ENCODE measurements at places on chromosomes 6 and 20.

DNA sequence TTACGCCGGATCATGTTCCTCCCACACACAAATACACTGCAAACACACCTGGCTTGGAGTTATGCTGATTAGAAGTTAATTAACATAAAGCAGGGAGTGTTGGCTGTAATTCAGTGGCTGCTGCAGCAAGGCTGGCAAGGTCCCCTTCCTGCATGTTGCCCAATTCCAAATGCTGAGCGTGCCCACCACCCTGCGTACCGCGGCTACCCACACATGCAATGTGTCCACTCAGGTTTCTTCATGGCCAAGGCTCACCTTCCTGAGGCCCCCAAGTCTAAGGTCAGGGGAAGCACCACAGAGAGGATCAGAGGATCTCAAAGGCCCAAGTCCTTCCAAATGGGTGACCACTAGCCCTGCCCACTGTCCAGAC is 11.6 kb upstream of the PRND start:
- DNase-seq: no peak

GRCh38 chr6:118935978-118936703 is 1.2 kb upstream of the MCM9 start:
- no peak for DNase-seq

DNA sequence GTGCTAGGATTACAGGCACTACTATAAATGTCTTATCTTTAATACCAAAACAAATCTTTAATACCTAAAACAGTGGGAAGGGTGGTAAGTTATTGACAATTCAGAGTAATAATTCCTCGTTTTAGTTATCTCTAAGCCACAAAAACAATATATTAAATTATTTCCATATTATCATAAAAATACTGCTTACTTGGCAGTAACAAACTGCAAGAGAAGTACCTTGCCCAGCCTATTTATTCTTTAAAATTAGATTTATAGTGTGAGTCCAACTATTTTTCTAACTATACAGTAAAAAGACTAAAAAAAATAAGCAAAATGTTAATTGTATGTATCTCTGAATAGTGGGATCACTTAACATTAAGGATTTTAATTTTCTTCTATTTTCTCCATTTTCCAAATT is 123.2 kb downstream of the HACE1 start:
- DNase-seq: no peak

DNA sequence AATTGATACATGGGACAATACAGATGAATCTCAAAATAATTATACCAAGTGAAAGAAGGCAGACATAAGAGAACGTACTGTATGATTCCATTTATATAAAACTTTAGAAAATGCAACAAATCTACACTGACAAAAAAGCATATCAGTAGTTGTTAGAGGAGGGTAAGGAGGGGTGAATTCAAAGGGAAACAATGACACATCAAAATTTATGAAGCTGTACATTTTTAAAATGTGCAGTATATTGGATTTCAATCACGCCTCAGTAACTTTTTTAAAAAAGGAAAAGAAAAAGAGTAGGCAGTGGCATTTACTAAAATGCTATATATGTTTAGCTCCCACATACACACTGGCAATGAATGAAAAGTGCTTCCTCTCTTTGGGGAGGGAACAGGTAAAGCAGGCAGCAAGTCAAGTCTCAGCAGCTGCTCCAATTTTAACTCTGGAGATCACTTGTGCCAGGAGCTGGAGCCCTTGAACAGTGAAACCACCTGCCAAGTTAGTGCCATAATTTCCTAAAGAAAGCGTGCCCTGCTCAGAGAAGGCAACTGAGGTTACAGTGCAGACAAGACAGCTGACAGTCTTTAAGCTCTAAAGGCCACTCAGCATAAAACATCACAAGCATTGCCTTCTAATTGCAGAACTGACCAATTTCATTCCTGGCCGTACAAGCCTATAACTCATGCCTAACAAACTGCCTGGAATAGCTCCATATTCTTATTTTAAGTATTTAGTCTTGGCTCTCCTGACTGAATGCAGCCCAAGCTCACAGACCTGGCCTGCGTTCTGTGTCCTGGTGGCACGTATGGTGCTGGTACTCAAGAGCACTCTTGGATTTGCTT is 10.9 kb downstream of the FKBP1A start:
- no peak for DNase-seq

DNA sequence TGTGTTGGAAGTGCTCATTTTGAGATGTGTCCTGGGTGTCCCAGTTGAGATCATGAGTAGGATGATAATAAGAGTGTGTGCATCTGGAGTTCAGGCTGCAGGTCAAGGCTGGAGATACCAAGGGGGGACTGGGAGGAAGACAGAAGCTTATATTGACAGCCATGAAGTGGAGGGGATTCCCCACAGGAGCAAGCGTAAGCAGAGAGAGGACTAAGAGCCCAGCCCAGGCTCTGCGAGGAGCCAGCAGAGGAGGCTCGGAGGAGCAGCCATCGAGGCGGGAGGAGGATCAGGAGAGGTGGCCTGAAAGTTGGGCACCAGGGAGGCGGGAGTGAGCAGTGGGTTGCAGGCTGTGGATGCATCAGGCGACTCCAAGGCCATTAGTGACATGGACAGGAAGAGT is 116.2 kb downstream of the SLC24A3 start:
- DNase-seq: no peak

DNA sequence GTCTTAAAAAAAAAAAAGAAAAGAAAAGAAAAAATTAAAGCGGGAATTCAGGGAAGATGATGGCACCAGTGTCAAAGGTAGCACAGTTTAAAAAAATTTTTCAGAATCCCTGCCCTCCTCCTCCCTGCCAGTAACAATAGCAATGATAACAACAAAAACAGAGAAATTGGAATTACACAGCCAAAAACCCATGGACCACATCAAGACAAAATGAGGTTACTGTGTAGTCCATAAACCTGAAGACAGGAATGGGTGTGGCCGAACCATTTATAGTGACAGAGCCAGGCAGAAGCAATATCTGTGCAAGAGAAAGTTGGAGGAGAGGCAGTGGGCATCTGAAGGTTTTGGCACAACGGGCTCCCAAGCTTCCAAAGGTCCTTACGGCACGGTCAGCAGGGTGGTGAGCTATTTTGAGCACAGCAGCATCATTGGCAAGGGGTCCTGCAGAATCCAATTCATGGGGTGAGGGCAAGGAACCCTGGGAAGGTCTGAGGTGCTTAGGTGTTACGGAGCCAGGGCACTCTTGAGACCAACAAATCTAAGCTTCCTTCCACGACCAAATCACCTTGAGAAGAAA is 202.3 kb downstream of the GMPR start:
- no peak for DNase-seq

DNA sequence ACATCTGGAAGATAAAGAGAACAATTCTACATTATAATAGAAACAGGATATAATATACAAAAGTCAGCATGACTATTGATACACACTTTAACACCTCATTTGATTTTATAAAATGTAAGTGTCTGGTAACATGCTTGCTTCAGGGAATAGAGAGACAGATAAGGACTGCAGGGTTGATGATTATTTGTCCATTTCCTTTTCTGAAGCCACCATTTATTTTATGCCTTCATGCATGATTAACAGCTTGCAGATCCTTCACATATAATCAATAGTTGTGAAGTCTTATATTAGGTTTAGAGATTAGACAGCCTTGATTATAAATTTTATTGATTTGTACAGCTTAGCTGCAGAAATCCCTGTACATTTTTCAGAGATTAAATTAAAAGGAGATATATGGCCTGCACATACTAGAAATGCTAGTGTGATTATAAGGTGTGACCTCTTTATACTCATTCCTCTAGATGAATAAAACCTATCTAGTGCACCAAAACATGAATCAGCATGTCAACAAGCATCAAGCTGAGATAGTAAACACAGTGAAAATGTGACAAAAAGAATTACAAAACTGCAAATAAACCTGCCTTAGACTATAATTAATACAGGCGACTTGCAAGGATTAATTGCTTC is 198.8 kb upstream of the THEMIS start:
- DNase-seq: no peak

DNA sequence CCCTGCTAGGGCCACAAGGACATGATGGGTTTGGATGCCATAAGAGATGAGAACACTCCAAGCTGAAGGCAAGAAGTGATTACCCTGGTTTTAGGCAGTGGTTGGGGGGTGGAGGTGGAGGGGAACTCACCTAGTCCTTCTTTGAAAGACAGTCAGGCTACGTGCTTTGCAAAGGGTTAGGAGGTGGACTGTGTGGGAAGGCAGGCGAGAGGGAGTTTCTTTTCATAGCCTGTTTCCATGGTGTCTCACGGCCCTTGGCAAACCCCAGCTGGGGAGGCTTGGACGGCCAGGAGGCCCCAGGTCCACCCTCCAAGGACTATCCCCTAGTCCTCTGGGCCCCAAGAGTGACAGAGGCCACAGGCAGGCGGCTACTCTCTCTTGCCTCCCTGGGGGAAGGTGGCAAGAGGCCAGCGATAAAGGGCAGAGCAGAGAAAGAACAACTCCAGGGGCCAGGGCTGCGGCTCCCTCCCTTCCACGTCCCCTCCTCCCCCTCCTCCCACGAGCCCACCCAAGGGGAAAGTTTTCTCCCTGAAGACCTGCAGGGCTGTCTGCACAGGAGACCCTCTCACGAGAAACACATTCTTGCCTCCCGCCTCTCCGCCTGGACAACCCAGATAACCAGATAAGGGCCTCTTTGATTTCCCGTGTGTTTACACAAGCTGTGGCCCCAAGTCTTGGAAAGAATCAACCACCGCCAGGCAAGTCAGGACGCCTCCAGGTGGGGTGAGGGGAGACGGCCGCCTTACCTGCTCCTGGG is 74.4 kb downstream of the NOL4L start:
- DNase-seq: no peak

- no peak for DNase-seq
These were observed 101.2 kb upstream of the COL21A1 start for GRCh38 chr6:56348578-56348977.

DNA sequence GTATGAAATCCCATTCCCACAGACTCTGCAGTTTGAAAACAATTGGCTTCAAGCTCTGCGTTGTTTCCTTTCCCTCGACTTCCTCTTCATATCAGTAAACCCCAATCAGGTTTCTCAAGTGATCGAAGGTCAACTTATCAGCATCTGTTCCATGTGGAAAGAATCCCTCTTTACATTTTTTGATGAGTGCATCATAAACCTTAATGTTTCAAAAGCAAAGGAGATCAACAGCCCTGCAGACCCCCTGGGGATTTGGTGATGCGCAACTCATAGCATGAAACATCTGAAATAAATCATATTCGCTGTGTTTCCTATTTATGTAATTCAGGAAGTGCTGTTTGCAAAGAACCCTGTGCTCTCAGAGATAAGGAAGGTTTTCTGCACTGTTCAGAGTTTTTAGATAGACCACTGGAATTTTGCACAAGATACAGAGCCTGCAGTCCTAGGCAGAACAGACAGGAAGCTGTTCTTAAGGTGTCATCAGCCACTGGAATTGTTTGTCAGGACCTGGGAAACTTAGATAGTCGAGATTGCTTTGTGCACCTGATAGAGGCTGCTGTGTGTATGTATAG is 216.0 kb downstream of the HIVEP2 start:
- no peak for DNase-seq

DNA sequence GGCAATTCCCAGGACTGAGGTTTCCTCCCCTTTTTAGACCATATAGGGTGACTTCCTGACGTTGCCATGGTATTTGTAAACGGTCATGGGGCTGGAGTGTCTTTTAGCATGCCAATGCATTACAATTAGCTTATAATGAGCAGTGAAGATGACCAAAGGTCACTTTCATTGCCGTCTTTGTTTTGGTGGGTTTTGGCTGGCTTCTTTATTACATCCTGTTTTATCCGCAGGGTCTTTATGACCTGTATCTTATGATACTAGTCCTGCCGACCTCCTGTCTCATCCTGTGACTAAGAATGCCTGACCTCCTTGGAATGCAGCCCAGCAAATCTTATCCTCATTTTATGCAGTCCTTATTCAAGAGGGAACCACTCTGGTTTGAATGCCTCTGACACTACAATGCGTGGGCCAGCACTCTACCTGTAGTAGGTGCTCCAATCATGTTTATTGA is 190.1 kb downstream of the KCNQ5 start:
- DNase-seq: no peak

GRCh38 chr6:45850378-45851033 is 165.2 kb downstream of the CLIC5 start:
- no peak for DNase-seq

- DNase-seq: no peak
These were observed 327.6 kb upstream of the HTR1E start for GRCh38 chr6:86609549-86610388.

DNA sequence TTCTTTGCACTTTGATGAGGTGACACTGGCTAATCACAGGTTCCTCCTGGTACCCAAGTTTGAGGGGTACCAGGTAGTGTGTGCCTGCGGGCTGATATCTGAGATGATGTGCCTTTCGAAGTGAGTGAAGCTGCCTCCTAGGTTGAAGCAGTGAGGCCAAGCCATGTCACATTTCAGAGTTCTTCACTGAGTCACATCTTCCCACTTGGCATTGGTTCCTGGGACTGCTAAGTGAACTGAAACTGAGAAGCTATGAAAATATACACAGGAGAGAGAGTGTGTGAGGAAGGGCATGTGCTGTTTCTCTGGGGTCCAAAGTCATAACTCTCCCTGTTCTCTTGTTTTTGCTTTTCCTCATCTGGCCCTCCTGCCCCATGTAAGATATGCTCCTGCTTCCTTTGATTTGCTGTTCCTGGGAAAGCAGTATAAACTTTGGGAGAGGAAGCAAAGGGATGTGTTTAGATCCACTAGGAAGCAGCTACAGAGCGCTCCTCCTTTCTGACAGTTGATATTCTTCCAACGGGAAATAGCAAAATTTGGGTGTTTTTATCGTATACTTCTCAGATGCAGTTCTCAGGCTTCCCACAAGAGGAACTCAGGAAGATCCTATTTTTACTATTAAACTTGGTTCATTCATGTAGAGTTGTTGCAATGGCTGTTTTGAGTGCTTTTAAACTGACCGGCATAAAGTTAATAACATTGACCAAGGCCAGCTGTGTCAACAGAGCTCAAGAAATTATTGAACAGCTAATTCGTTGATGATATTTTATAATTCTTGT is 153.7 kb downstream of the MOXD1 start:
- DNase-seq: no peak

DNA sequence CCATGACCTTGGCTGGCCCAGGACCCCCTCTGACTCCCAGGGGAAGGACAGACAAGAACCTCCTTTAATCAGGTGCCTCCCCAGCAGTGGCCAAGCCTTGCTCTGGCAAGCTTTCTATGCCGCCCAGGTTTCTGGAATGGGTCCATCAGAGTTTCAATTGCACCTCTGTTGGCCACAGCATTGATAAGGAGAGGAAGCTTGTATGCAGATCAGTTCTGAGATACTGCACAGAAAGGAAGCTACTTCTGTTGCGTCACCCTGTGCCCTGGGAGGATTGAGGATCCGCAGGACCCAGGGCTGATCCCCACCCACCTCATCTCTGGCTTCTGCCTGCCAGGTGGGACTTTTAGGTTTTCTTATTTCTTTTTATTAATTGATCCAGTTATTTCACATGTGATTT is 167.2 kb downstream of the TFAP2C start:
- DNase-seq: no peak

DNA sequence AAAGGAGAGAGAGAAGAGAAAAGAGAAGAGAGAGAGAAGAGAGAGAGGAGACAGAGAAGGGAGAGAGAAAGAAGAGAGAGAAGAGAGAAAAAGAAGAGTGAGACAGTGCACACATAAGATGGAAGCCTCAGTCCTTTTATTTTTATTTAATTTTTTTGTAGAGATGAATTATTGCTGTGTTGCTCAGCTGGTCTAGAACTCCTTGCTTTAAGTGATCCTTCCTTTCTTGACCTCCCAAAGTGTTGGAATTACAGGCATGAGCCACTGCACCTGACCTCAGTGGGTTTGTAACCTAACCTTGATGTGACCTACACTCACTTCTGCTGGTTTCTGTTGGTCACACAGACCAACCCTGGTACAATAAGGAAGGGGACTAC is 6.3 kb upstream of the CD40 start:
- no peak for DNase-seq

Data from left ventricle myocardium inferior (tissue), 1 donor.